ENCODE measurements at places on chromosomes 5 and 9.

DNA sequence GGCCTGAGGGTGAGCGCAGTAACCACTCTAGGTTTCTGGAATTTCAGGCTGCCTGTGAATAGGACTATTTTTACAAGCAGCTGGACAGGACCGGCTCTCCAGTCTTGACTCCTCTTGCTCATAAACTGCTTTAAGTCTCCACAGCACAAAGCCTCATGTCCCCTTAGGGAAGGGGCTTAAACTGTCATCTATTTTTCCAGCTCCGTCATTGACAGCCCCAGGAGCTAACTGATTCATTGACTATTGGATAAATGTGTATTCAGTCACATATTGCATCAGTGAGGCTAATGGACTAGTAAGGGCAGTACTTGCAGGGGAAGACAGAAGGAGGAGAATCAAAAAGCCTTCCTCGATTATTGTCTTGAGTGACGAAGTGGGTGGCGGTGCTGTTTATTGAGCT lies 719.4 kb upstream of the ADAMTS16 start:
- DNase-seq = no peak

GRCh38 chr9:110669433-110669832 lies 842 bp downstream of the MUSK start:
- DNase-seq = no peak

- DNase-seq = no peak
Measured at GRCh38 chr9:112789891-112790774, 39.6 kb downstream of the SNX30 start.

GRCh38 chr9:113143432-113144227 lies 7.2 kb upstream of the SLC31A2 start:
- no peak for DNase-seq

DNA sequence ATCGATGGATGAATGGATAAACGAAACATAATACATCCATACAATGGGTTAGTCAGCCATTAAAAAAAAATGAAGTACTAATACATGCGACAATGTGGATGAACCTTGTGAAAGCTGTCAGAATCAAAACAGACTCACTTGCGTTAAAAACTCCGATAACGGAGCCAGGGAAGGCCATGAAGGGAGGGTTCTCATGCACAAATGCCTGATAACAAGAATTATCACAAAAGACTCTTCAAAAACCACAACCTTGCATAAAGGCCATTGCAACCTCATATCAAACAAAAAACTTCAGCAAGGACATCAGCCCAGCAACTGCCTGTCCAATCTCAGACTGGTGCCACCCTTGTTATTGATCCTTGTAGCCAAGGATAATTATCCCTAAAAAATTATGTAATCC lies 13.7 kb downstream of the ERMP1 start:
- DNase-seq = no peak
